ENCODE measurements at places on chromosomes 5 and 9.

DNA sequence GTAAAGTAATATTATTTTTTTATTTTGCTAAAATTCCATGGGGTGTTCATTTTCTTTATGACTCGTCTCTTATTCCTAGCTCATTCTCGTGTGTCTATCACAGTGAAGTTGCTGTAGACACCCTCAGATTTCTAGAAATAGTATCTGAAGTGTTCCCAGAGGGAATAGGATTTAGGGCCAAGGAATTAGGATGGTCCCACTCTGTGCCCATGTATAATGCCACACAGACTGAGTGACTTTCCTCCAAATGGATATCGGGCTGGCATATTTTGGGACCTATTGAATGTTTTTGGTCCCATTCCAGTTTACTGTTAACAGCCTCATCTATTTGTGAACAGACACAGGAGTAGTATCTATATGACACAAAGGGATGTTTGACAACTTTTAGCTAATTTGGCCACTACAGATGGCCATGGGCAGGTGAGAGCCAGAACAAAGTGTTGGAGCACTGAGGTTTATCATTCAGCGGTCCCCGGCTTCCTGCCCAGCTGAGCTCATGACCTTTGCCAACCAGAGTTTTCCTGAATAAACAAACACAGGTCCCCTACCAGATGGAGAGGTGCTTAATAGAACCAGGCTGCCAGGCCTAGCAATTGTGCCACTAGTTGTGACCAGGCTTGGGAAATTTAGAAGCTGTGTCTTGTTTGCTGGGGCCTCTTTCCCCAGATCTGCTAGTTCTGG lies 46.9 kb downstream of the MAP1B start:
- no peak for DNase-seq

GRCh38 chr5:154333016-154333415 lies 112.8 kb upstream of the SAP30L start:
- no peak for DNase-seq

DNA sequence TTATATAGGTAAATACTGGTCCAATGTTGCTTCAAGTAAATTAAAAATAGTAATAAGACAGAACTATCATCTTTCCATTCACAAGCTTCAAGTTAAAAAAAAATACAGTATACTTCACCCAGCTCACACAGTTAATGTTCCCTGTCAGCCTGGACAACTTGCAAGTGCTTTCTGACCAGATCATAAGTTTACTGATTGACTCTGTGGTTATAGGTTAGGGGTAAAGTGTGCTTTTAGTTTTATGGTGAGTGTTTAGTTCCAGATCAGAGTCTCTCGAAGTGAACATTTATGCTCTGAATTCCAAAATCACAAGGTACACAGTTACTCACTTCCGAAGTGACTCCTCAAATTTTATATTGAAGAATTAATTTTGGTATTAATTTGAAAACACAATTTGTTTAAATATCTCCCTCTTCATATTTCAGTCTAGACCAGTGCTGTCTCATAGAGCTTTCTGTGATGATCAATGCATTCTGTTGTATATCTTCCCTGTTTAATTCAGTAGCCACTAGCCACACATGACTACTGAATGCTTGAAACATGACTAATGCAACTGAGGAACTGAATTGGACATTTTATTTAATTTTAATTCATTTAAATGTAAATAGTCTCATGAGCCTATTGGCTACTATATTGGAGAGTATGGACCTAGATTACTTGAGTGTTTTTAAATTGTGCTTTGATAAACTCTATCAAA lies 90.7 kb downstream of the MEF2C start:
- DNase-seq = no peak

DNA sequence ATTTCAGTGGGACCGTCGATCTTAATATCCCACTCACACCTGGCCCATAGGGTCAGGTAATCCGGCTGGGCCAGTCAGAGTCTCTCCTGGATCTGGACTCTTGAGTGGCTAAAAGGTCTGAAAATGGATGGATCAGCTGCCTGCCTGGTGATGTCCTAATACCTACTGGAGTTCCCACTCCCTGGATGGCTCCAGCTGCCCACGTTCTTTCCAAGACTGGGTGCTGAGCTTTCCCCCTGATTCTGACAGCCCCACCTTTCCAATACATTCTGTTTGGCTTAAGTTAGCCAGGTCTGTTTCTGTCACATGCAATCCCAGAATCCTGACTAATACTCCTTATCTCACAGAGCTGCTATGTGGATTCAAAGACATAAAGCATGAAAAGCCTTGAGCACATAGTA lies 10.2 kb downstream of the SH3PXD2B start:
- no peak for DNase-seq

GRCh38 chr9:87193151-87193550 lies 245.8 kb upstream of the GAS1 start:
- no peak for DNase-seq

- DNase-seq = no peak
Measured at GRCh38 chr9:16150938-16151650, 598.3 kb downstream of the CCDC171 start.

DNA sequence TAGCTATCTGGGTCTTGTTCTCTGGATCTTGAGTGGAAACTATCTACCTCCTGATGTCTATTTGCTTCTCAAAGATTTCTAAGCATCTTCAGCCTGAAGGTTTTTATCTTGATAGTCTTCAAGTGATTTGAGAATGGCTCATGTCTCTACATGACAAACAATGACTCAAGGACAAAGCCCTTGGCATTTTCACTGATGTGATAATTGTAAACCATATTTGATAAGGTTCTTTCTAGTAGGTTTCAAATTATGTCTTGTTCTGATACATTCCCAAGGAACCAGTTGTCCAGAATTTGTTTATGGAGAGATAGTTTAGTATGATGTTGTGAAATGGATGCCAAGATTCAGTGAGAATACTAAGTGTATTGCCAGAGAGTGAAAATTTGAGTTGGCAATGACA lies 1079.3 kb upstream of the CDH9 start:
- DNase-seq = no peak

DNA sequence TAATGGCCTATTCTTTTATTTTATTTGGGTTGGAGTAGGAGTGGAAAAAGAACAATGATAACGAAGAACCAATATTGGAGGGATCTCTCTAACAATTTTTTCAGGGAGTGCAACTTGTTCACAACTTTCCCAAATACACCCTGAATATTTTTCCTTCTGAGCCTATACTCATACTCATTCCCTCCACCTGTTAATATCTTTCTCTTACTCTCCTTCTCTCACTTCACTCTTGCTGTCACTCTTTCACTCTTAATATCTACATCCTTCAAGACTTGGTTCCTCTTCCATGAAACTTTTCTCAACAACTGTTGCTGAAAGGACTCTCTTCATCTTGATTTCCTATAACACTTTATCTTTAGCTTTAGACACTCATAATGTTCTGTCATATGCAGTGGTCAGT lies 39.0 kb upstream of the MYOT start:
- DNase-seq = no peak

GRCh38 chr9:126459965-126460843 lies 133.6 kb downstream of the MVB12B start:
- no peak for DNase-seq

- peak; percentile 22 for DNase-seq
Measured at GRCh38 chr5:108818613-108819272, 71.0 kb downstream of the FER start.

DNA sequence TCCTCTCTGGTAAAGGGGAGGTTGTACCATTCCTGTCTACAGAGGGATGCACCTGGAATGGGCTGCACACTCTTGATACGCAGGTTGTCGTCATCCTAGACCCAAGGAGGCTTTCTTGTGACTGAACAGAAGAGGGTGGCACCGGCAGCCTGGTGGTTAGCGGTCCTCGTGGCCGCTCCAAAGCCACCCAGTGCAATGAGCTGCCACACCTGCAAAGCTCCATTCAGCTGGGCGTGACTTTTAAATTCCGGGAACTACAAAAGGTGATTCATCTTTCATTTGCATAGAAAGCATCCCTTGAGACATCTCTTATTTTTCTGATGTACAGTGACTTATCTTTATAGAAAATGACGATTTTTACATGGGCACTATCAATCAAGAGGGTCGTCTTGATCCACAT lies 286.1 kb upstream of the IRX1 start:
- no peak for DNase-seq

GRCh38 chr9:19408316-19408692 lies 505 bp upstream of the ACER2 start:
- DNase-seq = no peak

DNA sequence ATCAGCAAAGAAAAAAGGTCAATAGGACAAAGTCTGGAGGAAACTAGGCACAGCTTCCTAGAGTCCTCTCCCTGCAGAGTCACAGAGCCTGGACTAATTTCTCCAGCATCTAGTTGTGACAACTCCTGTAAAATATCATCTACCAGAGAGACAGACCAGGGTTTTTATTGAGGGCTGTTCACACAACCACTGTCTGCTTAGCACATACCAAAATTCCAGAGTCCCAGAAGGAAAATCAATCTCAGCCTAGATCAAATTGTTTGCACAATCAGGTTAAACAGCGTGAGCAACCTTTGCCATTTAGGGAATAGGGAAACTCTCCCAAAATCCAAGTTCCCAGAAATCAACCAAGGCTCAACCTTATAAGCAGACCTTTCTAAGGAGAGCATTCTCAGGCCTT lies 190.3 kb downstream of the SYK start:
- no peak for DNase-seq

- no peak for DNase-seq
Measured at GRCh38 chr9:83623679-83624076, 735 bp downstream of the IDNK start.

DNA sequence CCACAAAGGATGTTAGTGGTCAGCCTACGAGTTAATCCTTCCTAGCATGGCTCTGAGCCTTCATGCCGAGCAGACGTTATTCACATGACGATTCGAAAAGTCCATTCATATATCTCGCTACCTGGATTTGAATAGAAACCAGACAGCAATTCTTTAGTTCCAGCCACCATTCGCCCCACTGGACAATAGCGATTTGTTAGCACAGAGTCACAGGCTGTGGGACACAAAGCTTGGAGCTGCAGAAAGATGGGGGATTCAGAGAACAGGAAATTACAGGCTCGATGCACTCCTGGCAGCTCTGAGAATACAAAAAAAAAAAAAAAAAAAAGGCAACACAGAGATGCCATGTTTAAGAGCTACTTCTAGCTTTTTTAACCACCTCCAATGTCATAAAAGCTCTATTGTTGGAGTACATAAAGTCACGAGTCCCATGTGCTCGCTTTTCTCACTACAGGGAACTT lies 110.7 kb downstream of the NR6A1 start:
- DNase-seq = peak; percentile 20

- peak; percentile 29 for DNase-seq
Measured at GRCh38 chr5:170681013-170681433, 102.5 kb upstream of the GABRP start.

DNA sequence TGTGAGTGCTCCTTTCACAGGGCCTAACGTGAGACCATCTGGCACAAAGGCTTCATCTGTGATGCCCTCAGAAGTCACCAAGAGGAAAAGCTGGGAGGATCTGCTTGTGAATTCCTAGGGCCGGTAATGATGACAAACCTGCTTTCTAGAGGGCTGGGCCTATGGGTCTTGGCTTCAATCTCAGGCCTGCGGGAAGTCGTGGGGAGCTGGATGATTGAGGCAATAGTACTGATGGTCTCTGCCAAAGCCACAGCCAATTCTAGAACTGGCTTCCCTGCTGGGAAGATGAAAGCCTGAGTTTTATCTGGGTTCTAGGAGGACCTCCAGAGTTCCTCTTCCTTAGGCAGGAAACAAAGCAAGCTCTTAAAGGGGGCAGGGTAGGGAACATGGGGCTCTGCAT lies 102.7 kb downstream of the TMEM215 start:
- no peak for DNase-seq

- DNase-seq = no peak
Measured at GRCh38 chr5:20694121-20694520, 706.1 kb upstream of the CDH18 start.

DNA sequence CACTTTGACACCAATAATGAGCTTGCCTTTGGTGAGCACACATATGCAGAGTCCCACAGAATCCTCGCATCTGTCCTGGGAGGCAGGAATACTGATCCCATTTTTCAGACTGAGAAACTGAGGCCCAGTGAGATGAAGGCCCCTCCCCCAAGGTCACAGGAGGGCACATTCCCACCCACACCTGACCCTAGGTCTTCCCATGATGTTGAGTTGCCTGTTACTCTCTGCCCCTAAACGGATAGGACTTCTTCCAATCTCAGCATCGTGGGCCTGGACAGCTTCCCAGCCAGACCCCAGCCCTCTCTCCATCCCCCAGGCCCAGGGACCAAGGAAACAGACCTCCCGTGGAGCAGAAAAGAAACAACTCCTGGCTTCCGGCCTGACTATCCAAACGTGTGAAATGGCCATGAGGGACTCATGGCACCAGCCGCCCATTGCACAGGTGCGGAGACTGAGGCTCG lies 877 bp downstream of the SH3GLB2 start:
- no peak for DNase-seq

DNA sequence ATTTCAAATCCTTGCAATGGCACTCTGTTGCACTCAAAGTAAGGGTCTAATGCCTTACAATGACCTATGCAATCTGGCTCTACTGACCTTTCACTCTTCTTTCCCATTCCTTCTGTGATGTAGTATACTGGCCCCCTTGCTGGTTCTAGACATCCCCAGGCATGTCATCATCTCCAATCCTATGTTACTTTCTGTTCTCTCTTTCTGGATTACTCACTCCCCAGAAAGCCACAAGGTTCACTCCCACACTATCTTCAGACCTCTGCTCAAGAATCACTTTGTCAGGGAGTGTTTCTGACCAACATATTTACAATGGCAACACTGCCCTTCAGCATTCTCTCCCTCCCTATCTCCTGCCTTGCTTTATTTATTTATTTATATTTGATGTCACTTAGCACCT lies 802.2 kb upstream of the WWC1 start:
- no peak for DNase-seq

DNA sequence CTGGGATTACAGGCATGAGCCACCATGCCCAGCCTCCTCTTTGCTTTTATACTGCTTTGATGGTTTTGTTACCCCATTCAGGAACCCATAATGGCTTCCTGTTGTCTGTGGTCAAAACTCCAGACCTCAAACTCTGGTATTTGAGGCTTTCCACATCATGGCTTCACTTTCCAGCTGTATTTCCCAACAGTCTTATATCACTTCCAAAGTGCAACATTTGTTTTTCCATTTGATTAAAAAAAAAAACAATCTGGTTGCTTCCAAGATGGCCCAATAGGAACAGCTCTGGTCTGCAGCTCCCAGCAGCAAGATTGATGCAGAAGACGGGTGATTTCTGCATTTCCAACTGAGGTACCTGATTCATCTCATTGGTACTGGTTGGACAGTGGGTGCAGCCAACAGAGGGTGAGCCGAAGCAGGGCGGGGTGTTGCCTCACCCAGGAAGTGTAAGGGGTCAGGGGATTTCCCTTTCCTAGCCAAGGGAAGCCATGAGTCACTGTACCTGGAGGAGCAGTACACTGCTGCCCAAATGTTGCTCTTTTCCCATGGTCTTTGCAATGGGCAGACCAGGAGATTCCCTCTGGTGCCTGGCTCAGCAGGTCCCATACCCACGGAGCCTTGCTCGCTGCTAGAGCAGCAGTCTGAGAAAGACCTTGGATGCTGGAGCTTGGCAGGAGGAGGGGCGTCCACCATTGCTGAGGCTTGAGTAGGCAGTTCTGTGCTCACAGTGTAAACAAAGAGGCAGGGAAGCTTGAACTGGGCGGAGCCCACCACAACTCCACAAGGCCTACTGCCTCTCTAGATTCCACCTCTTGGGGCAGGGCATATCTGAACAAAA lies 458.4 kb downstream of the KDM4C start:
- no peak for DNase-seq

- DNase-seq = no peak
Measured at GRCh38 chr9:8382266-8382665, 582.7 kb upstream of the DMAC1 start.

Measured in GM06990 (cell line).